ENCODE measurements at places on chromosomes 16 and 17.
A peak's percentile ranks its signal among the peaks of the same experiment; 100 is the strongest.

DNA sequence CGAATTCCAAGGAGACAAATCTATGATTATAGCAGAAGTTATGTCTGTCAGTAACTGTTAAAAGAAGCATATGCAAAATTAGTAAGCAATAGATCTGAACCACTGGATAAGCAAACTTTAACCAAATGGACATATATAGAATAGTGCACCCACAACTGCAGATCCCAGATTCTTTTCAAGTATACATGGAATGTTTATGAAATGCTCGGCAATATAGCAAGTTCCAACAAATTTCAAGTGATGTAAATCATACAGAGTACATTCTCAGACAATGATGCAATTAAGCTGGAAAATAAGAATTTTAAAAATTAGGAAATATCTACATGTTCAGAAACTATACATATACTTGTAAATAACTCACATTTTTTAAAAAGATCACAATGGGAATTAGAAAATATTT lies 8.4 kb upstream of the HELZ start:
- DNase-seq: no peak

DNA sequence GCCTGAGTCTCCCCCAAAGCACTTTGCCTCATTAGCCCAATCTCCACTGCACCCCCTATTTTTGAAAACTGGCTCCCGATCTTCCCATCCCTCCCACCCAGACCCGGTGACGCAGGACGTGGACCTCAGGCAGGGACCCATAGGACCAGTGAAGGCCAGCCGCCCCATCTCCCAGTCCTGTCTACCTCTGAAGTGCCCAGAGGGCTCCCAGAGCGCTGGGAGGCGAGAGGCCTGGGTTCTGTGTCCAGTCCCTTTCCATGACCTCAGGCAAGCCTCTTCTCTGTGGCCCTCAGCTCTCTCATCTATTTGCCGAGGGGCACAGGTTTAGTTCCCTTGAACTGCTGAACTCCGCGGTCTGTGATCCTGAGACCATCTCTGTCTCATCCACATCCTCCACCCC lies 714 bp downstream of the TNS4 start:
- DNase-seq: no peak

GRCh38 chr16:54424043-54424451 lies 137.5 kb upstream of the IRX3 start:
- DNase-seq: no peak

- DNase-seq: no peak
Observed at GRCh38 chr16:1477033-1477432, 2.2 kb upstream of the CLCN7 start.

DNA sequence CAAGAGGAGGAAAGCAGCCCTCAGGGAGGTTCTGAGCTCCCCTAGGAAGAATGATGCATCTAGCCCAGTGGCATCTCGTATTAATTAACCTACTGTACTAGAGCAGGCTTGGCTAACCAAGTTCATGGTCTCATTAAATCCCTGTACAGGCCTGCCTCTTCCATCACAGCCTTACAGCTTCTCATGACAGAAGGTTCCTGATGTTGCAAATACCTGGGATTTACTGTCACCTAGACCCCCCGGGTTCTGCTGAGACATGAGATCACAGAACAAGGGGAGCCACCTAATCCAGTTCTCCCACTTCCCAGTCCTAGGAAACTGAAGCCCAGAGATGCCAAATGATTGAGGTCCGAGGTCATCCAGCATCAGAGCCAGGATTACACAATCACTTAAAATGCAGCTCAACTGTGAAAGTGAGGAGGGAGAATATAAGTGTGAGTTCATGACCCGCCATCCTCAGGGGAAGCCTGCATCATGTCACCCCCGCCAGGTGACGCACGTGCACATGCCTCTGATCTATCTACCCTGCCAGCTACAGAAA lies 23.9 kb downstream of the ACLY start:
- peak; percentile 84 for DNase-seq

DNA sequence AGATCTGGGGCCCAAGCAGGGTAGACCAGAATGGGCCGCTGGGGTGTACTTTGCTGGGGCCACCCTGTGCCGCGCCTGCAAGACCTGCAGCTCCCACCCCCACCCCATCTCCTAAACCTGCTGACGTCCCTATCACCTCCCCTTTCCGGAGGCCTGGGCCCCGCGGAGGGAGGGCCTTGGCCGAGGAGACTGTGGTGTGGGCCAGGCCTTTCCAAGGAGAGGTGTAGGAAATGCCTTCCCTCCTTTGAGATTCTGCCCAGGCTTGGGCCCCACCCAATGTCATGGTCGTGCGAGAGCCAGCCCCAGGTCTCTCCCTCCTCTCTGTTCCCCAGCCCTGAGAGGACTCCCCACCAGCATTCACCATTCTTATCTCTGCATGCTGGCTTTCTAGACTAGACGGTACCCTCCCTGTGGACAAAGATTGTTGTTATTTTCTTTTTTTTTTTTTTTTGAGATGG lies 3.9 kb upstream of the WFIKKN2 start:
- DNase-seq: no peak

GRCh38 chr16:61042737-61043136 lies 993.5 kb downstream of the CDH8 start:
- no peak for DNase-seq

- no peak for DNase-seq
Observed at GRCh38 chr17:44608727-44609435, 47.4 kb upstream of the MEIOC start.

DNA sequence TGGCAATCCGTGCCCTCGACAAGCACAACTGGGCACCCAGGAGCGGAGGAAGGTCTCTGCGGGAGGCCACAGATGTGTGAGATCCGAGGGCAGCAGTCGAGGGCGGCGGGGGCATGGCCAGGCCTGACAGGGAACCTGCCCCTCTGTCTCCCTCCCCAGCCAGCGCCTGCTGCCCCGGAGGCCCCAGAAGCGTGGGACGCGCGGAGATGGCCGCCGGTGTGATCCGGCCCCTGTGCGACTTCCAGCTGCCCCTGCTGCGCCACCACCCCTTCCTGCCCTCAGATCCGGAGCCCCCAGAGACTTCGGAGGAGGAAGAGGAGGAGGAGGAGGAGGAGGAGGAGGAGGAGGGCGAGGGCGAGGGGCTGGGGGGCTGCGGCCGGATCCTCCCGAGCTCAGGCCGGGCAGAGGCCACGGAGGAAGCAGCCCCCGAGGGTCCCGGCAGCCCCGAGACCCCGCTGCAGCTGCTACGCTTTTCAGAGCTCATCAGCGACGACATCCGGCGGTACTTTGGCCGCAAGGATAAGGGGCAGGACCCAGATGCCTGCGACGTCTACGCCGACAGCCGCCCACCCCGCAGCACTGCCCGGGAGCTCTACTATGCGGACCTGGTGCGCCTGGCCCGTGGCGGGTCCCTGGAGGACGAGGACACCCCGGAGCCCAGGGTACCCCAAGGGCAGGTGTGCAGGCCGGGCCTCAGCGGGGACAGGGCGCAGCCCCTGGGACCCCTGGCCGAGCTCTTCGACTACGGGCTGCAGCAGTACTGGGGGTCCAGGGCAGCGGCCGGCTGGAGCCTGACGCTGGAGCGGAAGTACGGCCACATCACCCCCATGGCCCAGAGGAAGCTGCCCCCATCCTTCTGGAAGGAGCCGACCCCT lies 1.7 kb downstream of the PERCC1 start:
- DNase-seq: no peak

DNA sequence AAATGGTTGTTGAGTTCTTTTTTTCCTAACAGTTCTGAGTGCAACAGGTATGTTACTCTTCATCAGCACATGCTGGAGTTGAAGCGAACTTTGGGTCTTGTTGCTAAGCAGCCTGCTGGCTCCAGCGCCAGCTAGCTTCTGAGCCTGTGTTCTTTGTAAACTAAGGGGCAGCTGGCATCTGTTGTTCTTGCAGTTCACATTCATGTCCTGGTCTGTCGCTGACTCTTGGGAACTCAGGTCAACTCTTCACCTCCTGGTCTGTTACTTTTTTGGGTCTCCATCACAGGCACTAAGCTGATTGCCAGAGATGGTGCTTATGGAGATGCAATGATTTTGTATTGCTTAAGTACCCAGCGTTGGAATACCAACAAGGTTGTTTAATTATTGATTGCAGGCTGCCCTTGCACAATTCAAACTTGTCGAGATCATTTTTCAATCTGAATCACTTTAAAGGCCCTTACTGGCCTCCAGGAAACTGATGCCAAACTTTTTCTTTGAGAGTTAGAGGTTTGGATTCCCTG lies 40.9 kb downstream of the USP10 start:
- peak; percentile 34 for DNase-seq

Measured in AG10803 (cell line).